Kasumi-1 (cell line): ENCODE measurements at places on chromosomes 1 and 21.

DNA sequence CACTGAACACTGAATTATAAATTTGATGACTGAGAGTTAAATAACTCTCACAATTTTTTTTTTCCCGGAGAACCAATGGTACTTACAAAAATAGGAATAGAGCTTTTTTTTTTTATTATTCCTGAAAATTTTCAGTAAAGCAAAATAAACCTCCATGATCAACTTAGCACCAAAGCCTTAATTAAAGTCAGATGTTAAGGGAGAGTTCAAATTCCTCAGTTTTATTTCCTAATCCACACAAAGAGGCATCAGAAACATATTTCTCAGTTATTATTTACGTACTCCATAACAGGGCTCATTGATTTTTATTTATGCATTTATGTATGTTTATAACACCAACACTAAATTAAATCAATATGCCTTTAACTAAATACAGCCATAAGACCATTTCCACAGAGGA, 55.5 kb downstream of the PLPPR5 start:
- no peak for DNase-seq

- DNase-seq: no peak
Measured at GRCh38 chr1:159598196-159598595, 10.6 kb downstream of the APCS start.

DNA sequence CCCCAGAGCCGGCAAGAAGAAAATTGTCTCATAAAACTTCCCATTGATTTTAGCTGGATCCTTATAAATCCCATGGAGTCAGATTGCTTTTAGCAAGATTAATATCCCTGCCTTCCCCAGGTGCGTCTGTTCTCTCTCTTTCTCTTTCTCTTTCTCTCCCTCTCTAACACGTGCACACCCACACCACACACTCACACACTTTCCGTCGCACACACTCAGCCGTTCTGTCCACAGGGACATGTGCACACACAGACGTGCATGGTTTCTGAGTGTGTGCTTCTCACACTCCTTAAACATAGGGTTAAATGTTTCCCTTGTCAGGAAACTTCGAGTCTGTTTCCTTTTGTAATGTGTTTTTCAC, 98.7 kb upstream of the NFIA start:
- DNase-seq: no peak

DNA sequence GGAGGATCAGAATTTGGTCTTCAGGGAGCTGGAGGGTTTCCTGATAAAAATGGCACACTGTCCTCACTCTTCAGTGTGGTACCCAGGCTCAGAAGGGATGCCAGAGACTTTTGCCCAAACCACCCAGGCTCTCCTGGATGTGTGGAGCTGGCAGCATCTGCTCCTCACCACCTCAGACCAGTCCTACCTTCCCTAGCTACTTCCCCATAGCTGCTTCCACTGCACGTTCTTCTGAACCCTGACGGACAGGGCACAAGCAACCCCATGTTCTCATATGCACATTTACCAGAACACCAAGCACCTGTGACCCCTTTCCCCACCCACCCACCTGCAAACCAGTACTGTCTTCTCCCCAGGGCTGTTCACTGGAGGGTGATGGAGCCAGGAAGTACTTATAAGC, 4.7 kb downstream of the ADAR start:
- DNase-seq: no peak

- DNase-seq: no peak
Measured at GRCh38 chr1:53617382-53617781, 121.6 kb downstream of the GLIS1 start.

DNA sequence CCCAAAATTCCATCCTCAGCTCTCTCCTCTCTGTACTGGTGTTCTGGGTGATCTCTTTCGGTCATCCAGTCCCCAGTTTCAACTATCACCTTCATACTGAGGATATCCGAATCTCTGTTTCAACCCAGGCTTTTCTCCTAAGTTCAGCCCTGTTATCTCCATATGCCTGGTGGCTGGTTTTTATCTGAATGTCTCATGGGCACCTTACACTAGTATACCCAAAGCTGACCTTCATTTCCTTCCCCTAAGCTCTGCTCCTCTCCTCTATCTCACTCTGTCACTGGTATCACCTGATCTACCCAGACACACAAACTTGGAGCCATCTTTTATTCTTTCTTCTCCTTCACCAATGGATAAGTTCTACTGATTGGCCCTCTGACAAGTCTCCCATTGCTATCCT, 53.0 kb downstream of the LRRC71 start:
- no peak for DNase-seq

DNA sequence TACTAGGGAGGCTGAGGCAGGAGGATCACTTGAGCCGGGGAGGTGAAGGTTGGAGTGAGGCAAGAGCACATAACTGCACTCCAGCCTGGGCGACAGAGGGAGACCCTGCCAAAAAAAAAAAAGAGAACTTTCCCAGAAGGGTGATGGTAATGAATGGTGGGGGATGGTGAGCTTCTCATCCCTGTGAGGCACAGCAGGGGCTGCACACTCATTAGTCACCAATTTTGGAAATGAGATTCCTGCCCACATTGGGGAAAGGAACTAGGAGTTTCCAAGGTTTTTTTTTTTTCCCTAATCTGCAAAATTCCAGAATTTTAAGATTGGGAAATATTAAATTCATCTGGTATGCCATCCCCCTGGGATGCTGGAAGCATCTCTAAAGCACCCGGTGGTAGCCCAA, 50.2 kb upstream of the SSBP3 start:
- DNase-seq: no peak

DNA sequence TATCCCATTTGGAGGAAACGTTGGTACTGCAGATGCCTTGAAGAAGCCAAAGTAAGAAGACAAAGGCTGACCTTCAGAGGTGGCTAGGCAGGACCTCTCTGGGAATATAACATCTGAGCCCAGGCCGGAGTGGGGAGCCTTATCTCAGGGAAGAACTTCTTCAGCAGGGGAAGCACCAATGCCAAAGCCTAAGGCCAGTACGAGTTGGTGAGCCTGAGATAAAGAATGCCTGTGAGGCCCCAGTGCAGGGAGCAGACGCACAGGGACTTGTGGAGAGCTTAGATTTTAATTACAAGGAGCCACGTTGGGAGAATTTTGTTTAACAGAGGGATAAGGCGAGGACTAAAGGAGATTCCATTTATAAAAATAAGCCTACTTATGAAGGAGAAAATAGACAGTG, 468.8 kb upstream of the RUNX1 start:
- DNase-seq: no peak

DNA sequence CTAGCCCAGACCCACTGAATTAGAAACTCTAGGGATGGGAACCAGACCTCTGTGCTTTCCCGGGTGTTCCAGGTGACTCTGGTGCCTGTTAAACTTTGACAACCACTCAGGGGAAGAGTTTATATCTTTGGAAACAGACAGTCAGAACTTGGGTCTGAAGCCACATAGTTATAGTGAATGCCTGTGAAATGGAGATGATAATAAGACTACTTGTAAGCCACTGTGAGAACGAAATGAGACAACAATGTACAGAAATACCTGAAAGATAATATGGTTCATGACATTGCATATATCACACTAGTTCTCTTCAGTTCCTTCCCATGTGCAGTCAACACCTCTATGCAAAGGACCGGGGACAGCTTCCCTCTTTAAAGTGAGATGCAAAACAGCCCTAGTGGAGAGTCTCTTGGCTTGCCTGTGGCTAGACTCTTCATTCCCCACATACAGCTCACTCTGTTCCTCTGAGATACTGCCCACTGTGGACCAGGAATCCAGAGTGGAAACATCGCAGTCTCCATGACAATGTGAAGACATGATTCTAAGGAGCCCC, 287.5 kb downstream of the ASTN1 start:
- DNase-seq: no peak

DNA sequence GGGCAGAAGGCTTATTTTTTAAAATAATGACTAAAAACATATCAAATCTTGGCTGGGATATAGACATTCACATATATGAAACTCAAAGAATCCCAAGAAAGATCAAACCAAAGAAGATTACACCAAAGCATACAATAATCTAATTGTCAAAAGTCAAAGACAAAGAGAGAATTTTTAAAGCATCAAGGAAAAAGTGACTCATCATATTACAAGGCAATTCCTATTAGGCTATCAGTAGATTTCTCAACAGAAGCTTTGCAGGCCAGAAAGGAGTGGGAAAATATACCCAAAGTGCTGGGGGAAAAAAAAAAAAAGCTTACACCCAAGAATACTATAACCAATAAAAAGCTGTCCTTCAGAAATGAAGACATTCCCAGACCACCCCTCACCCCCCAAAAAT, 375.6 kb downstream of the BRINP2 start:
- no peak for DNase-seq

DNA sequence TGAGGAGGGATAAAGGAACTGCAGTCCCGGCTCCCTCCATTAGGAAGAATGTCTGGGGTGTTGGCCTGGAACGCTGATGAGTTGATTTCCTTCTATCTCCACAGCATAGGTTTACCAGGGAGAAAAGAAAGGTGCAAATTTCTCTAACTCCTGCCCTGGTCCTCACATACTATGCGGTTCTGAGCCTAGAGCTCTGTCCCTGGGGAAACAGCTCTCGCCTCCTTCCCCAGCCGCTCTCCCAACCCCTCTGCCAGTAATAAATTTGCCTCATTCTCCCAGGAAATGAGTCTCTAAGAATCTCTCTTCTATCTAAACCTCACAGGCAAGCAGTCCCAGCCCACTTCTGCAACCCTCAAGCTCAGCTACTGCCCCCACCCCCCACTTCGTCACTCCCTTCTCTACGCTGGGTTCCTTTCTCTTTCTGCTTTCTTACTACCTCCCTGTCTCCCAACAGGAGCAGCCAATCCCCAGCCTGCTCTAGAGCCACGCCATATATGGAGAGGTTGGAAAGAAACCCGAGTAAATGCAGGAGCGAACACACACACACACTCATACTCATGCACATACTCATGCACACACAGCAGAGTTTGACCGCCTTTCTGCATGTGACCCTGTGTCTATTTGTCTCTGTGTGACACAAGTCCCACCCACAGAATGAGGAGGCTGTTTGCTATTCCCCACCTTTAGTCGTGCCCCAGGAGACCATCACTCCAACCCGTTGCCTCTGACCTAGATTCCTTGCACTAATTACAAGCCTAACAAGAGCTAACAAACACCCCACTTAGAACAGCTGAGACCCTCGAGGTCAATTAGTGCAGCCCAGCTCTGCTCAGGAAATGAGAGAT, 13.4 kb downstream of the PLEKHO1 start:
- peak; percentile 99 for DNase-seq

DNA sequence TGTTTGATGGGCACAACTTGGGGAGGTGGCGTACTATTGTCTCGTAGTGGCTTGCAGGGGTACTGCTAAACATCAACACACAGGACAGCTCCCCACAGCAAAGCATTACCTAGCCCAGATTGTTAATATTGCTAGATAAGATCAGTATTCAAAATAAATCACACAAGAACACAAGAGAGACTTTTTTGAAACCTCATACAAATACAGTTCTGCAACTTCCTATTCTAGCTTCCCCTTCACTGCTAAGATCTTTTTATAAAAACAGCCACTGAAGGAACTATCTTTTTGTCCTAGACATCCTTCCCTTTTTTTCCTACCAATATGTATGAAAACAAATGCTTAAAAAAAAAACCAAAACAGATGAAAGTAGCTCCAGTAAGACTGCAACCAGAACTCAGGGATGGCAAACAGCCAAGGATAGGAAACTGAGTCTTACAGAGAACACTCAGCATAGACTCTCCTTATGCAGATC, 137.8 kb upstream of the KRTAP19-8 start:
- DNase-seq: peak; percentile 88

DNA sequence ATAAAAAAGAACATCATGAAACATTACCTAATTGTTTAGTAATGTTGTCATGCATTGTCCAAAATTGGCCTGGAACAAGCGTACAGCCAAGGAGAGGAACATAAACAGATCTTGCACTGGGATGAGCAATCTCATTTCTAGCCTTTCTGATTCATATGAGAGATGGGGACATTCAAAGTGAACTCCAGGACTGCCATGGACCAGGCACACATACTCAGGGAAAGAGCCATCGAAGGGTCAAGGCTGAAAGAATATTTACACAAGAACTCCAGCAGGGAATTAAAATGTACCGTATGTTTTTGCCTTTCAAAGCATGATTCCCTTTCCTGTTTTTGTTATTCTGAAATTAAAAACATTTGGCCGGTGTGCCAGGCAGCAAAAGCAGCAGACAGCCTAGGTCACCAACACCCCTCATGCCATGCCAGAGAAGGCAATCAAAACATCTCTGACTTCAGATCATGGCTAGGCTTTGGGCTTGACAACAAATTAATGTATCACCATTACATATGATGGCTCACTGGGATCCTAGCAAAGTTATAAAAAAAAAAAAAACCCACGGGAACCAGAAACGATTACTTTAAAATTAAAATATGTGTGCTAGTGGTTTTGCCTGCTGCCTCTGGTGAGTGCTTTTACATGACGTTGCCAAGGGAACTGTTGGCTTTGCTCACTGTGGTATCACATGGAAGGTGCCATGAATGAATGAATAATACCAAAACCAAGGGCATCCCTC, 159.8 kb downstream of the TGFBR3 start:
- no peak for DNase-seq

GRCh38 chr21:39843916-39844315, 23.3 kb upstream of the PCP4 start:
- no peak for DNase-seq

GRCh38 chr21:37758982-37759381, 157.3 kb downstream of the KCNJ6 start:
- DNase-seq: peak; percentile 23

- DNase-seq: no peak
Measured at GRCh38 chr1:184118046-184118445, 66.5 kb downstream of the TSEN15 start.

DNA sequence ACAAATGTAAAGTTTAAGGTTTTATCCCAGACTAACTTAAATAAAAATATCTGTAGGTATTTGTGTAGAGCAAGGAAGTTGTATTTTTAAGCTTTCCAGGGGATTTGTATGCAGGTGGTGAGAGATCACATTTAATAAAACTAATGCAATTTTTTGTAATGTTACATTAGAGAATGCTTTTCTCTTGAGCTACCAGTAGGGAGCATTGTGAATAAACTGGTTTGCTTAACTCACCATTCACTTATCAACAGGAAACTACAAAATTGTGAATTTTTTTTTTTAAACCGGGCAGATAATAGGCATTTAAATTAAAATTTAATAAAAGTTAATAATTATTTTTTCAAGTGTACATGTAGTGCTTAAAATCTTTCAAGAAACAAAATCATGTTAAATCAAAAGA, 78.6 kb downstream of the IVNS1ABP start:
- DNase-seq: peak; percentile 42

GRCh38 chr1:94827434-94827833, 7.3 kb downstream of the SLC44A3 start:
- DNase-seq: no peak

- no peak for DNase-seq
Measured at GRCh38 chr21:45367402-45368351, 37.3 kb upstream of the COL18A1 start.

DNA sequence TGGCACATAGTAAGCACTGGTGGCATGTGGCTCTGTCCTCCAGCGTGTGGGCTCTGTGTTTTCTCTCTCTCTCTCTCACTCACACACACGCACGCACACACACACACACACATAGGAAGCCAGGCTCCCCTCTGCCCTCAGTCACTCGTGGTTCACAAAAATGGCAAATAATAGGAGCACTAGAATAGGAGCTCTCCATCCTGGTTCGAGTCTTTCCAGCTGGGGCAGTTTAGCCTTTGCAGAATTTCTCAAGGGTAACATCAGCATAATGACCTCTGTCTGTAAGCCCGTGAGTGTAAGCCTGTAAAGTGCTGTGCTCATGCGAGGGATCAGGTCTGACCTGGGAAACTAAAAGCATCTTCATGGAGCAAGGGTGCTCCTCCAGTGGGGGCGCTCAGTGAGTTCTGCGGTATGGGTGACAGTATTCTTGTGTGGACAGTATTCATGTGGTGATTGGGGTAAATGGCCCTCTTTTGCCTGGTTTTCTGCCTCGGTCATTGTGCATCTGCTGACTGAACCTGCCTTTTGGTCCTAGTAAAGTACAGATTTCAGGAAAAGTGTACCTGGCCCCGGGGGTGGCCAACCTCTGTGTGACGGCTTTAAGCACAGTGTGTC, 842 bp upstream of the ZC3H12A start:
- DNase-seq: no peak
